Urothelium cell line (cell line): ENCODE measurements at places on chromosomes 16 and 17.

GRCh38 chr16:1461146-1461545 is 13.7 kb downstream of the CLCN7 start:
- DNase-seq = no peak

DNA sequence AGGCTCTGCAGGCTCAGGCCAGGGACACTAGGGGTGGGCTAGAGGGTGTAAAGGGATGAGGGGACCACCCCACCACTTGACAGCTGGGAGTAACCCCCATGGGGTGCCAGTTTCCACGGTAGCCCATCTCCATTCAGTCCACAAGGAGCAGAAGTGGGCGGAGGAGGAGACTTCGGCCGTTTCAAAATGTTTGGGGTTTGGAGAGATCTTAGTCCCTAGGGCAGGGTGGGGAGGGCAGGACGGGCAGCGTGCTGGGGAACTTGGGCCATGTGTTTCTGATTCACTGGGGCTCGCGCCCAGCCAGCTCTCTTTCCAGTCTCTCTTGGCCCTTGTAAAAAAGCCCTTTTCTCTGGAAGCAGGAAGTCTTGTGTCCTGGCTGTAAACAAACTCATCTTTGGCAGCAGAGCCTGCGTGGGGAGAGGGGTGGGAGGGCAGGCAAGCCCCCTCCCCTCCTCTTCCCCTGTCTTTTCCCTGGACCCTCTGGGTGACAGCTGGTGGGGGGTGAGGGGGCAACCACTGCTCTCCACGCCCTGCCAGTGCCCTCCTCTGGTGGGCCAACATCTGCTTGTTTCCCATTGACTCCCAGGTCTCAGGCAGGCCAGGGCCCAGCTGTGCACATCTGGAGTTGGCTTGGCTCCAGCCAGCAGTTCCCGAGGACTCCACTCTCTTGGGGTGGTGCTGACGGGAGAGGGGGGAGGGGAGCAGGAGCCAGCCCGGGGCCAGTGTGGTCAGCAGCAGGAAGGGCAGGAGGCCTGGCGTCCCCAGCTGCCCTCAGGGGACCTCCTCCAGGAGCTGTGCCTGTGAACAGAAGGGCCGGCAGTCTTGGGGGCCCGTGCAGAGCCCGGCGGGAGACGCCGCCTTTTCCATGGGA is 8.1 kb downstream of the CYGB start:
- DNase-seq = no peak

GRCh38 chr16:76897816-76898215 is 293.2 kb upstream of the MON1B start:
- DNase-seq = no peak

- no peak for DNase-seq
These were observed 39.0 kb upstream of the KCNJ2 start for GRCh38 chr17:70130289-70130688.

- no peak for DNase-seq
These were observed 94.6 kb upstream of the PSMD7 start for GRCh38 chr16:74202009-74202408.

GRCh38 chr17:5644065-5644464 is 59.8 kb upstream of the NLRP1 start:
- DNase-seq = no peak

GRCh38 chr16:4733211-4733742 is 794 bp downstream of the ANKS3 start:
- no peak for DNase-seq
